ENCODE measurements at places on chromosomes 16 and 17.

DNA sequence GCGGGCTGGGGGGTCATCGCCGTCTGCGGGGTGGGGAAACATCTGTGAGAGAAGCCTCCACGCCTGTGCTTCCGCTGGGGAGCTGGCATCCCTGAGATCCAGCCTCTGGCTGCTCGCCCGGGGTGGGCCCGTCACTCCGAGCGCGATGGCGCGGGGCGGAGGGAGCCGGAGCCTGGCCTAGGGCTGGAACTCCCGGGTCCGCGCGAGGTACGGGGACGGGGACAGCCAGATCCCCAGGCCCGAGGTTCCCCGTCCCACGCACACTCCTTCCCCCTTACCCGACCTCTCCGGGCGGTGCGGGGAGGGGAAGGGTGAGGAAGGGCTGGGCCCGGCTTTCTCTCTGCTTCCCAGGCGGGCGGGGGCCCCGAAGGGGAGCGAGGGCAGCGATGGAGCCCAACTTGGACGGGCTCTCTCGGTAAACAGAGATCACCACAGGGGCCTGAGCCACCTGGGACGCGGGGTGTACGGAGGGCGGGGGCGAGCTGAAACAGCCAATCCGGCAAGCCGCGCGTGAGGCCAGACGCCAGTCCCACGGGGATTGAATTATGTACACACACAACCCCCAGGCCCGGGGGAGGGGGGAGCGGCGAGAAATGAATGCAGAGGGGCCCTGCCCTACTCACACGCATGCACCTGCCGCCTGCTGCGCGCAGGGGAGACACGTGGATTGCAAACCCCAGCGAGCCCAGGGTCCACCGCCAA is at the start of gene SLC16A11:
Gene SLC16A11, minus strand, starts transcription at position 596 of the 702 bp plus-strand sequence. Its CDS starts 579 bp downstream, at position 17.
- no peak for DNase-seq

GRCh38 chr17:21033350-21033749 is 9.5 kb downstream of the USP22 start:
- no peak for DNase-seq

- no peak for DNase-seq
Observed at GRCh38 chr17:17342242-17342945, 39.2 kb downstream of the NT5M start.

GRCh38 chr16:73192232-73192894 is 144.4 kb upstream of the ZFHX3 start:
- no peak for DNase-seq

DNA sequence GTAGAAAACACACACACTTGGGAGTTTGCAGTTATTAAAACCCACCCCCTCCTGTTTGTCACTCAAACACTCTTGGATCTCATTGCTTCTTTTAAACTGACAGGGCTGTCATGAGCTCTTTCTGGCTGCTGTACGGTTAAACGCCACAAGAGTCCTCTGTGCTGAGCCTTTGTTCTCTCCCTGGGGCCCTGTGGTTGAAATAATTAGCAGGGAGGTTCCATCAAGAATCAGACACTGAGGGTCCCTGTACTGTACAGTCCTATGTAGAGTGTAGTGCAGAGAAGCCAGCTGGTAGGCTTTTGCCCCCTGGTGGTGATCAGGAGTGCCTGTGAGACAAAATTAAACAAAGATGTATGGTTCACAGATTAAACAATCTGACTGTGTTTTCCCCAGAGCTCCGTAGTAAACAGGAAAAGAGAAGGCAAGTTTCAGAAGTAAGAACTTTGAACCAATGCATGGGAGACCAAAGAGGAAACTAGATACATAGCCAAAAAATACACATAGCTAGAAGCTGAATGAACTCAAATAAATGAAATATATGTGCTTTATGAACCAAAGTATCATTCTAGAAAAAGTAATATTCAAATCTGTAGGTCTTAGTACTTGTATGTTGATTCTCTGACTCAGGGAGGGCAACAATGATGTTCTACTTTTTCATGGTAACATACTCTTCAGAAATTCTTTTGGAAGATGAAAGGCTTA is 1.4 kb upstream of the SSH2 start:
- DNase-seq, result peak; percentile 41

- no peak for DNase-seq
Observed at GRCh38 chr17:49509588-49509917, 14.5 kb downstream of the NGFR start.

DNA sequence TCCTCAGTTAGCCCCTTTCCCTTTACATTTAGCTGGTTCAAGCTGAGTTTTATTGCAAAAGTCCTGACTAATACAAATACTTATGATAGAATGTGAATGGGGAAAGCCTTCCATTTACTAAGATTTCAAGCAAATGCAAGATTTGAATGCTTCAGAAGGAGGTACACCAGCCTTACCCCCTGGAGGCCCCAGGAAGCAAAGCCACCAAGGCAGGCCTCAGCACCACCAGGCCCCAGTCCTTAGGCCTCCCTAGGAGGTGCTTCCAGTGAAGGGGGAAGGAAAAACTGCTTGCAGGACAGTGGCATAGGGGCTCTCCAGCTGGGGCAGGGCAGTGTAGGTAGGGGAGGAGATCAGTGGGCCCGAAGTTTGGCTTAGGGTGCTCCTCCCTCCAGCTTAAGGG is 7.3 kb upstream of the PRPSAP2 start:
- no peak for DNase-seq

DNA sequence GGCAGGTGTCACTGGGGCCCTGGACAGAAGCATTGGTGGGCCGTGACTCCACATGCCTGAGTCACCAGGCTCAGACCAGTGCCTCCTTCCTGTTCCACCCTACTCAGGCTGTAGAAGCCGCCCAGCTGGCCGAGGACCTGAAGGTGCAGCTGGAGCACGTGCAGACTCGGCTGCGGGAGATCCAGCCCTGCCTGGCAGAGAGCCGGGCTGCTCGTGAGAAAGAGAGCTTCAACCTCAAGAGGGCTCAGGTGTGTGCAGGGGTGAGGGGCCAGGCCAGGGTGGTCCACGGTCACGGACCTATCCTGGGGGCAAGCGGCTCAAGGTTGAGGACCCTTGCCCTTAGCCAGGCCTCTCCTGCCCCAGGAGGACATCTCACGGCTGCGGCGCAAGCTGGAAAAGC is 9.6 kb downstream of the RNF40 start:
- no peak for DNase-seq

- DNase-seq, result no peak
Observed at GRCh38 chr16:51544851-51545467, 393.9 kb upstream of the SALL1 start.

DNA sequence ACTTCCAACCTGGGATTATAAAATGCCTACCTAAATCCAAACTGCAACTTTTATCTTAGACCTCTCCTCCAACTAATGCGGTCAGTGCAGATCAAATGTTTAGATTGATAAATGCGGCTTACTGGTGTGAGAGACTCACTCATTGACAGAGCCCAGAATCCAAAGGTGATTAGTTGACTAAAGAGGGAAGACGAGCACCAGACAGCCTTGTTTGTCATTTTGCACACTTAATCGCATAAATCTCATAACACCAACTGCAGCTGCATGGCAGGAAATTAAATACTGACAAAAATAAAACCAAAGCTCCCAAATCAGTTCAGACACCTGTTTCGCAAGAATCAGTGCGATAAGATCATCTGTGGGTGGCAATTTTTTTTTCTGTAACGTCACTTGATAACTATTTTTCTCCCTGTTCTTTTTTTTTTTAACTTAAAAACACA is 35.9 kb downstream of the NACA2 start:
- no peak for DNase-seq

- DNase-seq, result no peak
Observed at GRCh38 chr17:13813347-13814240, 211.9 kb upstream of the HS3ST3A1 start.

DNA sequence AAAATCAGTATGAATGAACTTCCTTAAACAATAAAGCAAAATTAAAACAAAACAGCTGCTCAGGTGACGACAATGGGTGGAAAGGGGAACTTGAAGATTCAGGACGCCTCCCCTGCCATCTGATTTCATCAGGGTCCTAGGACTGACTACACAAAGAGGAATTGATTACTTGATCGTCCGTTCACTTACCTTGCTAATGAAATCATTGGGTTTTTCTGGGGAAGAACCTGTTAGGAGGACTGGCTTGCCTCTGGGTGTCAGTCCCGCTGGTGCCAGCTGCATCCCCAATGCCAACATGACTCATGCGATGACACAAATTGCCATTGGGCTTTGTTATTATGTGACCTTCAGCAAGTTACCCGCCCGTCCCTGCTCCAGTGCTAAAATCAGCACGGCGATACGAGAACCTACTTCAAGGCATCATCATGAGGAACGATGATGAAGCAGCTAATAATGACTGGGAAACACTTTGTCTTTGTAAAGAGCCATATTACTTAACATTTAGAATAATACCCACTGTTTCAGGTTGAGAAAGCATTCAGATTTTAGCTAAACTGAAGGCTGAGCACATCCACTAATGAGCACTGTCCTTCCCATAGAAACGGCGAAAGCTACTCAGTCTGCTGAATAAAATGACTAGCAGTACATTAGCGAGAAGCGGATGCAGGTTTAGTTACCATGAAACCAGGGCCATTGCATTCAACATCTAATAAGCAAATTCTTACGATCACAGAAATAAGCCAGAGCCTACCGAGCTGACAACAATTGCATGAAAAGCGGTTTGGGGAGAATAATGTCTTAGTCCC is 139.4 kb downstream of the ZFHX3 start:
- no peak for DNase-seq

- DNase-seq, result no peak
Observed at GRCh38 chr16:67226295-67226803, 581 bp upstream of the TMEM208 start.
